Stimulated activated CD4-positive, alpha-beta T cell treated with anti-CD3 and anti-CD28 coated beads, Interleukin-1b, Interleukin-23, amount 100 ng/mL, for 4 hours (primary cell): ENCODE measurements at places on chromosomes 2 and 18.

GRCh38 chr2:72883356-72883962, 3.7 kb upstream of the SPR start:
- DNase-seq = peak; percentile 15

DNA sequence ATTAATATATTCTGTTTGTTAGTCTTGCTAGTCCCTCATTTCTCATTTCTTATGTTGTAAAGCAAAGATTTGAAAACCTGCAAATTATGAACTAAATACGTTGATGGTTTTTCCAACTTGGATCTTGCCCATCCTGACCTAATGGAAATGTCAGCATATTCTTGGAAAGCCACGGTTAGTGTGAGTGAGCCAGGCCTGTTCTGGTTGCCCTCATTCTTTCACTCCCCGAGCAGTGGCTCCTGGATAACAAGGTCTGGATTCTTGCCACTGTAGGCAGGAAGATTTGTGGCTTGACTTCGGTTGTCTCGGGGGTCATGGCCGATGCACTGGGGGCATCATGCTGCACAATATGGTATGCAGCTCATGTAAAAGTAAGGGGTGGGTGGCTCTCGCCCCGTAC, 359.1 kb downstream of the MEIS1 start:
- no peak for DNase-seq

DNA sequence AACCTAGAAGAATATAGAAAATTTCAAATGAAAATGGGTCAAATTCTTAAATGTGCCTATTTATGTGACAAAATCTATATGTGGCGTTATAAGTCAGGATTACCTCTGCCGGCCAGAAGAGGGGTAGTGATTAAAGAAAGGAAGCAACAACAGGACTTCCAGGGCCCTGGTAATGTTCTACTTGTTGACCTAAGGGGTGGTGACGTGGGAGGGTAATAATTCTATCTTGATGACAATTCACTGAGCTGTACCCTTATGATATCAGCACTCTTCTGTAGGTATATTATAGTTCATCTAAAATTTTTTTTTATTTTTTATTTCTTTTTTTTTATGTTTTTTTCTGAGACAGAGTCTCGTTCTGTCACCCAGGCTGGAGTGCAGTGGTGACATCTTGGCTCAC, 87.9 kb downstream of the STRN start:
- no peak for DNase-seq

- DNase-seq = no peak
These were observed 342.7 kb downstream of the GPD2 start for GRCh38 chr2:156778916-156779315.

DNA sequence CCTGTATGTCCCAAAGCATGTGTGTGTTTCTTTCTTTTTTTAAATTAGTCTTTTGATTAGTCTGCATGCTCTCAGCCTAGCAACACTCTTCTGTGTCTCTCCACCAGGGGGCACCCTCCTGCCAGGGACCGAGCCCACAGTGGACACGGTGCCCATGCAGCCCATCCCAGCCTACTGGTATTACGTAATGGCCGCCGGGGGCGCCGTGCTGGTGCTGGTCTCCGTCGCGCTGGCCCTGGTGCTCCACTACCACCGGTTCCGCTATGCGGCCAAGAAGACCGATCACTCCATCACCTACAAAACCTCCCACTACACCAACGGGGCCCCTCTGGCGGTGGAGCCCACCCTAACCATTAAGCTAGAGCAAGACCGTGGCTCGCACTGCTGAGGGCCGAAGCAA, 93.8 kb downstream of the NRP2 start:
- no peak for DNase-seq

- DNase-seq = no peak
These were observed 20.0 kb upstream of the ITGAV start for GRCh38 chr2:186569897-186570296.

DNA sequence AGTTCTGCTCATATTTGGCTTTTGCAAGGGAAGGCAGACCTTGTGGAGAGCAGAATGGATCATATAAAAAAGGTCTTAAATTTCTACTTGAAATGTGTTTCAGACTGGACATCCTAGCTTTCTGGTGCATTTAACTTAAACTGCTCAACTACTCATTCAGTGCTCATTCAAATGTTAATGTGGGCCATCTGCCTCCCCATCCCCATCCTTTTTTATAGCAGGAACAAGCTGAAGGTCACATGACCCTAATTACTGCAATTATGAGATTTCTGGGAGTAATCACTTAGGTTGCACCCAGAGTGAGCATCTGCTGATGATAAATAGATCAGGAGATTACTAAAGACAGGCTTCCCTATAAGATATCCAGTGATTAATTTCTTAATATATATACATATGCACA, 96.1 kb downstream of the MAP2 start:
- no peak for DNase-seq

DNA sequence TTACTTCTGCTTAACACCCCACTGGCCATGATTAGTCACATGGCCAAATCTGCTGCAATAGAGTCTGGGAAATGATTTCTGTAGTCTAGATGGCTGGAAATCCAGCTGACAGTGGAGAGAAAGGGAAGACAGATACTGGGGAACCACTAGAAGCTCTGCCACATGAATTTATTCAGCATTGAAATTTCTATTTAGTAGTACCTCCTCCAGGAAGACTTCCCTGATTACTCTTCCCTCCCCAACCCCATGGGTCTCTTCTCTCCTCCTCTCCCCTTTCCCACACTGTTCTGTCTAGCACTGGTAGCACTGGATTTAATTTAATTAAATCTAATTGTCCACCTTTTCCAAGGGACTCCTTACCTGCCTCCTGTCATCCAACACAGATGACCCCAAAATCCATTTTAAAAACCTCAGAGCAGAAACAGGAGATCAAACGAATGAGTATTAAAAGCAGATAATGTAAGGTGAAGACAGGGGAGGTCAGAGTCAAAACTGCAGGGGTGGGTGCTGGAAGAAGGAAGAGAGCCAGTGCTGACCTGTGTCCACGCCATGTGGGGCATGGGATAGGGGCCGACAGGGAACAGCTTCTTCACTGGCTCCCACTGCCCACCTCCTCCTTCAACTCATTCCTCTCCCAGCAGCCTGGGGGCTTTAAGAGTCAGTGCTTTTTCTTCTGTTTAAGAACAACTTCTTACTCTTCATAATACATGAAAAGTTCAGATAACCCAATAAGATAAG, 169.2 kb upstream of the HS6ST1 start:
- no peak for DNase-seq

DNA sequence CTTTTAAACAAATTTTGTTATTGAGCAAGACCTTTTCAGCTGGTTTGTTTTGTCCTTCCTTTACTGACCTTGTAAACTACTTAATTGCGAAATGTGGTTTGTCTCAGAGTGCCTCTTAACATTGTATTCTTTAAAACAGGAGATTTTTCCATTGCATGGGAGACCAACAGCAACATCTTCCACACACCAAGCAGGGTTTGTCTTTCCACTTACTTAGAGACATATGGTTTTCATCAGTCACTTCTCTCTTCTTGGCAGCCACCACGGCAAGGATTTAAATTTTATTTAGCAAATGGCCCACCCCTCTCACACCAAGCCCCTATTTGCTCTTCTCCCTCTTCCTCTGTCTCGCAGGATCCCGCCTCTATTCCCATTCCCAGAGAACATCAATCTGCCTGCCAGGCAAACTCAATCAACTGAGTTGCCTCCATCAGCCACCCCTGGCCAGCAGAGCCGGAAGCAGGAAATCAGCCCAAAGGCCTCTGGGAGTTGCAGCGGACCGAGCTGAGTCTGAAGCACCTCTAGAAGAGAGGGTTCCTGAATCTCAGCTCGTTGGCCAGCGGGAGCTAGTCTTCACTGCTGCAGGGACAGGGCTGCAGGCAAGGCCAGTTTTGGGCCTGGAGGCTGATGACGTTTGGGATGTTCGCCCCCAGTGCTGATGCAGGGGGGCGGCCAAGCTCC, 11.3 kb upstream of the CIB4 start:
- no peak for DNase-seq

DNA sequence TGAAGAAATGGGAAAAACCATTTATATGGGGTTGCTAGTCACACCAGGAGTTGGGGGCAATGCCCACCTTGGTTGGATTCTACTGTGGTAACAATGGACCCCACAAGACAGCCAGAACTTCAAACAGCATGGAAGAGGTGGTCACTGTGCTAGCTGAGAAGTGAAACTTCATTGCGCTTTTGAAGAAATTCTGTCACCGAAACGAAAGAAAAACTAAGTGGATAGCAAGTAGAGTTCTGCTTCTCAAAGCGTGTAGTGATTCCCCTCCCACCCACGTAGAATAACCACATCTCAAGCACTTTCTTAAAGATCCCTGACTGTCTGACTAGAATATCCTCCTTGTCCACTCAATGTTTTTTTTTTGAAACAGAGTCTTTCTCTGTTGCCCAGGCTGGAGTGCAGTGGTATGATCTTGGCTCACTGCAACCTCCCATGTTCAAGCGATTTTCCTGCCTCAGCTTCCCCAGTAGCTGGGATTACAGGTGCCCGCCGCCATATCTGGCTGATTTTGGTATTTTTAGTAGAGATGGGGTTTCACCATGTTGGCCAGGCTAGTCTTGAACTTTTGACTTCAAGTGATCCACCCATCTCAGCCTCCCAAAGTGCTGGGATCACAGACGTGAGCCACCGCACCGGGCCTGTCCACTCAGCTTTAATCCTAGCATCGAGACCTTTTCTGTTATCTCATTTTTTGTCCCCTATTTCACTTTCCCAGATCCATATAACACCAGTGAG, 30.1 kb upstream of the CCL20 start:
- DNase-seq = no peak

GRCh38 chr18:79695269-79695668, 15.7 kb downstream of the CTDP1 start:
- DNase-seq = no peak

DNA sequence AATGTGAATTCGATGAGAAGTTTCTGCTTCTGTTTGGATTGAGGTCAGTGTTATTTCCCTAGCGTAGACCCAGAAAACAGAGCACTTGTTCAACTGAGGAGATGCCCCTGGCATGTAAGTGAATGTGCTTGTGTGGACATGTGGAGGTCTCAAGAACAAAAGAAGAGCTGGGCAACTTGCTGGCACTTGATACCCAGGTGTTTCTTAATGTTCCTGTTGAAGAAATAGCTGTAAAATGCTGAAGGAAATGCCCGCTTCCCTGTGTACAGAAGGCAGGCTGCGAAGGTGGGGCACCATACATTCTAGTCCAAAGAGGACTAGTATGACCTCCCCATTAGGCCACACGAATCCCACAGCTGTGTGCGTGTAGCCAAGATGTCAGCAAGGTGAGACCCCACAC, 9.8 kb upstream of the LBH start:
- no peak for DNase-seq

- DNase-seq = no peak
These were observed 72.2 kb downstream of the CELF4 start for GRCh38 chr18:37493352-37493935.

DNA sequence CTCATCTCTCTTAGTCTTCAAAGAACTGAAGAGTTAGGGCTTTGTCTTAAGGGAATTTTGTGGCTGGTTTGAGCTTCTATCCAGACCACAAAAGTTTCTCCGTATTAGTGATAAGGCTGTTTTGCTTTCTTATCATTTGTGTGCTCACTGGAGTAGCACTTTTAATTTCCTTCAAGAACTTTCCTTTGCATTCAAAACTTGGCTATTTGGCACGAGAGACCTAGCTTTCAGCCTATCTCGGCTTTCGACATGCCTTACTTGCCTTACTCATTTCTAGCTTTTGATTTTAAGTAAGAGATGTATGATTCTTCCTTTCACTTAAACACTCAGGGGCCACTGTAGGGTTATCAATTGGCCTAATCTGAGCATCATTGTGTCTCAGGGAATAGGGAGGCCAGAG, 29.9 kb downstream of the HDHD2 start:
- no peak for DNase-seq

GRCh38 chr2:75949385-75950030, 238.8 kb upstream of the GCFC2 start:
- no peak for DNase-seq

DNA sequence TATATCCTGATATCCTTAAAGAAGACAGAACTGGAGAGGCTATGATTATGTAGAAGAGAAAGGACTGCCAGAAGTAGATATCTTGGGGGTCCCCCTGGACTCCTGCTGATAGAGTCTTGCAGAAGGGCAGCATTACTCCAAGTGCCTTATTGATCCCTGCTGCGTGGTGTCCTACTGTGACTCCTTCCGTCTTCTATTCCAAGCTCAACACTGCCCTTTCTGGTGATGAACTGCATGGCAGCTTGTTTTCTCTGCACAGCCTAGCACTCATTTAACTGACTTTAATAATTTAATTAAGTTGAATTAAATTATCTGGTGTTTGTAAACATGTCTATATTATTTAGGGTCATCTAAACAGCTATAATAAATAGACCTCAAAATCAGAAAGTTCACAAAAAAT, 194.1 kb upstream of the DSEL start:
- DNase-seq = no peak

DNA sequence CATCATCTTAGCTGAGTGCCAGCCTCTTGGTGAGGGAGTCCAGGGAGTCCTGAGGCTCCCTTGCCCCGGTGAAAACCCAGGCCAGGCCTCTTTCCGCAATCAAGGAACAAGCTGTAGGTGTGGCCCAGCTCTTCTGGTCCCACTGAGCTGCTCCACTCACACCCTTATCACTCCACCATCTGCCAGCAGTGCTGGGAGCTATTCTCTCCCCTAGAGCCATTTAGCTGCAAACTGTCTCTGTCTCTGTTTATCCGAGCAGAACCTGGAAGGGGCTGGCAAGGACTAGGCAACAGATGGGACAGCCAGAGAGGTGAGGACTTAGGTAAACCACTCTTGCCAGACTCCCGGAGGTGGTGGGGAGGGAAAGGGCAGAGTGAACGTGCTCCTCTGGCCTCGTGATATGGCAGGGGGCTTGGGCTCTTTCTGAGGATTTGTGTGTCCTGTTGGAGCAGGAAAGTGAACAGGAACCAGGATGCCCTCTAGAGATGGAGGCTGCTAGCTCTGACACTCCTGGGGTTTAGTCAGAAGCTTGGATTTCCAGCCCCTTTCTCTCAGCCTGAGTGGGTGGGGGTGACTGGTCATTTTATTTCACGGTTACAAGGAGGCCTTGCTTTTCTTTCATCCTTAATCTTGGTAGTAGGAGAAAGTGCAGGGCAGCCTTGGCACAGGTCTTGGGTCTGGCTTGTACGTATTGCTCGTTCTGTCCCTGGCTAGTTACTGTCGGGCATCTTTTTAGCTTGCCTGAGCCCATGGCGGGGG, 19.6 kb downstream of the B3GNT2 start:
- no peak for DNase-seq

GRCh38 chr2:158460632-158461297, 4.0 kb downstream of the PKP4 start:
- DNase-seq = no peak

DNA sequence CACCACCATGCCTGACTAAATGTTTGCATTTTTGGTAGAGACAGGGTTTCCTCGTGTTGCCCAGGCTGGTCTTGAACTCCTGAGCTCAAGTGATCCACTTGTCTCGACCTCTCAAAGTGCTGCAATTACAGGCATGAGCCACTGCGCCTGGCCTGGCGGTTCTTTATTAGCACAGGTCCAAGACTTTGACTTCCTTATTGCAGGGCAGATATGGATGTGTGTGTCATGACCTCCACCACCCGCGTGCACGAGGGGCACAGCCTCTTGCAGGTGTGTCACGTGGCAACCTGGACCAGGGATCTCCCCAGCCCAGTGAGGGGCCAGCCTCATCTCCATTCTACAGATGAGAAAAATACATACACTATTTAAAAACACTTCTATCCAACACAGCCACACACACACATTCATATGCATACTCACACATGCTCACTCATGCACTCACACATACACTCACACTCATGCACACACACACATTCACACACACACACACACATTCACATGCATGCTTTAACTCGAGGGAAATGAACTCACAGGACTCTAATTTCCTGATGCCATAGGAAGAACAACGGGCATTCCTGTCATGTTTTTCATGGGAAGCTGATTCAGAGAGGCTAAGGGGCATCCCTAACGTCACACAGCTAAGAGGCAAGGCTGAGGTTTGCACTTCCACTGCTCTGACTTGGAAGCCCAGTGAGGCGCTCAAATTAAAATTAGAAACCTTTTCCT, 38.8 kb downstream of the RRM2 start:
- no peak for DNase-seq
